ENCODE measurements at places on chromosomes 7 and 10. TPM values are rescaled to one million over a fixed set of nuclear protein-coding genes. Genes with fewer than 3 reads are reported as not detected.

The SEMA3E gene
- total RNA-seq: 2.3 TPM

DNA sequence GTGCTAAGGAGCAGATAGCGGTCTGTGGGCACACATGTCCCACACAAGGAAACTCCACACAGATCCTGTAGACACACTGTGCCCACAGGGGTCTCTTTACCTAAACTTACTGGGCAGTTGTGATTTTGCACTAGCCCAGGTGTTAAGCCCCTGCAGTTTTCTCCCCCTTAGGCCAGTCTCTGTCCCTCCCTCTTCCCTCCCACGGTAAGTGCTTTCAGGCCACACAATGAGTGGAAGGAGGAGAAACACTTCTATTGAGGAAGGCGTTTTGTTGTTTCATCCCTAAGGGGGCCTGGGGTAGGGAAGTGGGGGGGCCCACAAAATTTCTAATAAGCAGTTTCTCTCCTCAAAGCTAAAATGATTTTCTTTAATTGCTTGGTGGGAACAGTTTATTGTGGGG, 51.4 kb downstream of the FBXW4 start:
- DNase-seq: no peak

The CDK13 gene
- 121 TPM for total RNA-seq

- DNase-seq: no peak
Measured at GRCh38 chr10:101355072-101355706, 1.2 kb downstream of the BTRC start.

Data from tibial nerve (tissue), 4 donors.